ENCODE measurements at places on chromosomes 1 and 21.
A peak's percentile ranks its signal among the peaks of the same experiment; 100 is the strongest.

GRCh38 chr1:23393706-23394105, 24.1 kb upstream of the ZNF436 start:
- DNase-seq = no peak

GRCh38 chr1:20100632-20101355, 18.5 kb downstream of the PLA2G2D start:
- peak; percentile 54 for DNase-seq

DNA sequence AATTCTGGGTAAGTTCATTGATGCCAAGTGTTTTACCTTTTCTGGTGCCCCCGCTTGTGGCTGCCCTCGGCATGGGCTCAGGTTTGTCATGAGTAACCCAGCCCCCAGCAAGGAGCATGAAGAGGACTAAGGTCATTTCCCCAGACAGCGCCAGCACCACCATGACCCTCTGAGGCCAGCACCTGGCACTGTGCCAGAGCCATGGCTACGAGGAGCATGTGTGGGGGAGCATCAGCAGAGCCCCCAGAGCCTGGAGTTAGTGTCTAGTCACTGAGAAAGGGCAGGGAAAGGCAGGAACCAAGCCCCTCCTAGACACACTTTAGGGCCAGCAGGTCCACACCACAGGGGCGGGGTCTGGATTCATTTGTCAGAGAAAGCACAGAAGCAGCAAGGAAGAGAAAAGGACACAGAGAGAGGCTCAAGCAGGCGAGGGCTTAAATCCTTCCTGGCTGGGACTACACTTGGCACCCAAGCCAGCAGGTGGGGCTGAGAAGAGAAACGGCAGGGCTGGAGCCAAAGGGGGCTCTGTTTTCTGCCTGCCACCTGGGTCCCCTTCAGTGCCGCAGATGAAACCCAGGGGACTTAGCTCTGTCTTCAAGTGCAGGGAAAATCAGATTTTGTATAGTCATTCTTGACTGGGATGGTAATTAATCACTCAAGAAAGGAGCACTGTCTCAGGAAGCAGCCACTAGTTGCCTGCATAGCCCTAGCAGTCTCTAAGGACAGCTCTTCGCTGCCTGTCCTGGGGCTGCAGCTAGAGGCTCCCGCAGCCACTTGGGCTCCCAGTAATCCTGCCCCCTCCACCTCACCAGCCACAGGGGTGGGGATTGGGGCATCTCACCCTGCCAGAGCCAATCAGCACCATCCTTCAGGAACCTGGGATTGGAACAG, 79.6 kb upstream of the ZC3H12A start:
- no peak for DNase-seq

GRCh38 chr1:38125837-38126520, 79.4 kb upstream of the POU3F1 start:
- no peak for DNase-seq

GRCh38 chr1:59506952-59507351, 210.1 kb downstream of the FGGY start:
- peak; percentile 65 for DNase-seq

Measured in tongue (tissue), 3 donors.